ENCODE measurements at places on chromosomes 7 and 10. TPM values are rescaled to one million over a fixed set of nuclear protein-coding genes. Genes with fewer than 3 reads are reported as not detected.

Gene TMEM229A
- total RNA-seq = not detected

Gene HYAL4
- not detected for total RNA-seq

Gene IDI2
- total RNA-seq = not detected

Gene AMZ1
- 0.19 TPM for total RNA-seq

Gene NANOS1
- 18.5 TPM for total RNA-seq

Gene MYO1G
- 3.2 TPM for total RNA-seq
